ENCODE measurements at places on chromosomes 16 and 17.

DNA sequence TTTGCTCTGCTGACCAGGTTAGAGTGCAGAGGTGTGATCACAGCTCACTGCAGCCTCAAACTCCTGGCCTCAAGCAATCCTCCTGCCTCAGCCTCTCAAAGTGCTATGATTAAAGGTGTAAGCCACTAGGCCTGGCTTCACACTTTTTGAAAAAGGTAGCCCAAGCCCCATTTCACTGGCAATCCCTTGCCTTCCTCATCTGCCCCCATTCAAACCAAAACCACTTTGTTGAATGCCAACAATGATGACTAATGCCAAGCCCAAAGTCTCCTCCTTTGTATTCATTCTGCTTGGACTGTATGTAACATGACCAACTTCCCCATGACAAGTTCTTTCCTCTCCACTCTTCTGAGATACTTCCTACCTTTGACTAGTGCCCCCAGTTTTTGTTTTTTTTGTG lies 33.1 kb downstream of the N4BP1 start:
- no peak for DNase-seq

- DNase-seq, result peak; percentile 97
Measured at GRCh38 chr17:62727916-62728672, 80.0 kb downstream of the MARCHF10 start.

- peak; percentile 17 for DNase-seq
Measured at GRCh38 chr17:70158591-70158990, 10.7 kb upstream of the KCNJ2 start.

GRCh38 chr16:61929776-61930175 lies 106.5 kb downstream of the CDH8 start:
- DNase-seq, result no peak

DNA sequence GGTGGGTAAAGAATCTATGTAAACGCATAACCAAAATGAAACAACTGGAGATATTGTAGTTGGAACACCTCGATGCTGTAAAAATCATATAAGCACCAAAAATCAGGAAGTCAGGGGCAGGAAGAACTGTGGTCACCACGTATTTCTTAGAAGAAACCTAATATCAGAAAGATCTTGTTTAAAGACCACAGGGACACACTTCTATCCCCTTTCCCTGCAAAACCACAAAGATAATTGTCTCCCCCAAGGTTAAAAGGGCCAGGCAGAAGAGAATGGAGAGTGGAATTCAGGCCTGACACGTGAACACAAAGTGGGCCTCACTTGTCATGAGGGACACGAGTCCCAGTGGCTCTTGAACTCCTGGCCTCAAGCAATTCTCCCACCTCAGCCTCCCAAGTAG lies 68.1 kb downstream of the GSG1L start:
- DNase-seq, result no peak

- no peak for DNase-seq
Measured at GRCh38 chr17:22142091-22142490, 449.8 kb downstream of the KCNJ18 start.

DNA sequence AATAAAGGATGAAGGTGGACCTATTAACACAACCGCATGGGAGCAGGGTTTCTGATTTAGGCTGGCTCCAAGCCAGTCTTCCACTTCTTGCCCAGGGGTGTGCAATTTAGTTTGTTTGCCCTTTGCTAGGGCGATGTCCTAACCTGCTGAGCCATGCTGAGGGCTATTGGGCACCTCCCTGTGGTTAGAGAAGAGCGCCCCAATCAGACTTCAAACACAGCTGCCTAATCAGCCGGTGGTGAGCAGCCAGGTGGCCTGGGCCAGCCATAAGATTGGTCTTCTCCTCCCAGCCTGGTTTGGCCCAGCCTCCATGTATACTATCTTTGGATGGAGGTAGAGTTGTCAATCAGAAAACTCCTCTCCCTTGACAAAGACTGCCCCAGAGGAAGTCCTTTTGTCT lies 15.7 kb downstream of the TMEM94 start:
- DNase-seq, result peak; percentile 33

GRCh38 chr17:39949028-39949427 lies 13.8 kb upstream of the GSDMA start:
- no peak for DNase-seq

- DNase-seq, result no peak
Measured at GRCh38 chr16:53126390-53126789, 71.6 kb downstream of the CHD9 start.

GRCh38 chr16:54774768-54775167 lies 155.9 kb upstream of the IRX5 start:
- DNase-seq, result no peak

DNA sequence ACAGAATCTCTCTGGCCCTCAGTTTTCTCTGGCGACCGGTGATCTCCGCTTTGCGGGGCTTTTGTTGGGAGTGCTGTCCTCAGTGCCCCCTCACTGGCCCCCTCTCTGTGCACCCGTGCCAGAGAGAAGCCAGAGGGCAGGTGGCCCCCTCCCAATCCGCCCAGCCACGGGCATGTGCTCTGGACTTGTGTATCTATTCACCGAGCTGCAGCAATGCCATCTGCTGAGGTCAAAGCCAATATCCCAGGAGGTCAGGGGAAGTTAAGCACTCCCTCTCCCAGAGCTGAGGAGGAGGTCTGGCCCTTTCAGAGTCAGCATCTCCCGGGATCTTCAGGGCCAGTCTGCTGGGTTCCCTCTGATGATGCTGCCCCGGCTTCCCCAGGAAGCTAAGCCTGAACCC lies 5.1 kb downstream of the CACNG5 start:
- no peak for DNase-seq

- no peak for DNase-seq
Measured at GRCh38 chr17:64628641-64629040, 33.5 kb downstream of the SMURF2 start.

DNA sequence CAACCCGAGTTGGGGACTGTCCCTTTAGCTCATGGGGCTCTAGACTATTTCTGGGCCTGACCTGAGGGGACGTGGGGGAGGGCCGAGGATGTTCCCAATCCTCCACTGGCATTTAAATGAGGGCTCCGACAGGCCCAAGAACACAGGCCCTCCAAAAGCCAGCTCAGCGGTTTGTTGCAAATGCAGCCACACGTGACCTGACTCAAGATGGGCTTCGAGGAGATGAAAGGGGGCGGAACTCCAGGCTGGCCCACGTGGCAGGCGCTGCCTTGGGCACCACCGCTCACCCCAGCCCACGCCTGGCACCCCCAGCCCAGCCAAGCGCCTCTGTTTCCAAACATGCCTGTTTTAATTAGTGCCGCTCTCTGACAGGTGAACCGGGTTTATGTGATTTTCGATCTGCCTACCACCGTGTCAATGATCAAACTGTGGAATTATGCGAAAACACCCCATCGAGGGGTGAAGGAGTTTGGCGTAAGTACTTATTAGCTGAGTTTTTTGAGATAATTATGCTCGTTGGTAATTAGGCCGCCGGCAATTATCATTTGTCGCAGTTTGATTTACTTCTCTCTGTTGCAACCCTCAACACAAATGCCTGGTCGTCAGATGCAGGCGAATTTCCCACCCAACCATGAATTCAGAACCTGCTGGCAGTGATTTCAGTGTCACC lies 226.7 kb downstream of the KATNIP start:
- DNase-seq, result no peak

DNA sequence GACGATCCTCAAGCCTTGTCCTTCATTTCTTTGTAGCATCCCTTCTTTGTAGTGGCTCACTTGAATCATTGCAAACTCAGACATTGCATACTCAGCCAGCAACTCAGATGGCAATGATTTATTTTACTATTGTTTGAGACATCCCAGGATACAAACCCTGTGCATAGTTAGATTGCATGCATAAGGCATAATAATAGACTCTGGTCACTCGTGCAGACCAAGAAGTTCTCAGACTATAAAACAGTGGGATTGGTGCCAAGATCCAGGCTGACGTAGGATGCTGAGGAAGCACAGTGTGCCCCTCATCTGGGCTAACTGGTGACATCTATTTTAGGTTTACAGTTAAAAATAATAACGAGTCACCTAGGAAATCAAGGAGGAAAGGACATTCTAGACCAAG lies 142.3 kb downstream of the PMP22 start:
- no peak for DNase-seq

- DNase-seq, result no peak
Measured at GRCh38 chr17:82320140-82320840, 2.9 kb upstream of the CD7 start.

DNA sequence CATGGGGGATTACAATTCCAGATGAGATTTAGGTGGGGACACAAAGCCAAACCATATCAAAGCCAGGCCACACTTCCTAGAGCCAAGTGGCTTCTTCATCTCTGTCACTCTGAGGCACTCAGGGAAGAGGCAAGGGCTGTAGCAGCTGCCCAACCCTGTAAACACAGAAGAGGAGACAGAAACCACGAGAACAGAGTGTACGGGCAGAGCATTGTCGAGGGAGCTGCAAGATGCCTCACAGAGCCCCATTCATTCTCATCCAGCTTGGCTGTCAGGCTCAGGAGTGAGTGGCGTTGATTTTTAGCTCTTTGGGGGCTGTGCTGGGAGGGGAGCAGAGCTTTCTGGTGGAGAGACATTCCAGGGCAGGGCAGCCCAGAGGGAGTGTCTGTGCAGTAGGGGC lies 117.2 kb upstream of the SALL1 start:
- no peak for DNase-seq

GRCh38 chr16:13521356-13521755 lies 398.6 kb upstream of the ERCC4 start:
- DNase-seq, result no peak

DNA sequence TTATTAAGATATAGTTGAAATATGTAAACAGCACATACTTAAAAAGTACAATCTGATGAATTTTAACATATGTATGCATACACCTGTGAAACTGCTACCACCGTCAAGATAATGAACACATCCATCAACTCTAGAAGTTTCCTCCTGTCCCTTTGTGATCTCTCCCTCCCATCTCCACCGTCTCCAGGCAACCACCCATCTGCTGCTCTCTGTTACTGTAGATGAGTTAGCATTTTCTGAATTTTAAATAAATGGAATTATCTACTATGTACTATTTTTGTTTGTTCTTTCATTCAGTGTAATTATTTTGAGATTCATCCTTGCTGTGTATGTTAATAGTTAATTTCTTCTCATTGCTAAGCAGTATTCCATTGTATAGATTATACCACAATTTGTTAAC lies 40.2 kb upstream of the SMPD3 start:
- peak; percentile 82 for DNase-seq

- no peak for DNase-seq
Measured at GRCh38 chr16:65313936-65314626, 192.2 kb upstream of the CDH11 start.

DNA sequence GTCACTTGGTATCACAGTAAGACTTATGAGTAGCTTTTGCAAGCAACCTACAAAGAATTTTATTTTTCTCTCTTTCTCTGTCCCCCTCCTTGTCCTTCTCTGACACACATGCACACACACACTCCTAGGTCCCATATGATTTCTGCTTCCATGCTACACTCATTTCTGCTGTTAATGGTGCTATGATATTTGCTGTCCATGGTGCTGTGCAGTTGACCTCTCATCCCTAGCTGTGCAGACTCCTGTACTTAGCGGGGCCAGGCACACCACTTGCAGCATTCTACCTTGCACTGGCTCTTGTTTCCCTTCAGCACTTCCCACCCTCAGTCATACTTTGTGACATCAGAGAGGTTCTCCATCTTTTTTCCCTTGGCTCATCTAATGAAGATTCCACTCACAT lies 158.9 kb upstream of the CNTNAP4 start:
- no peak for DNase-seq

GRCh38 chr17:27579897-27580321 lies 51.1 kb upstream of the LGALS9 start:
- peak; percentile 37 for DNase-seq

GRCh38 chr17:73224663-73225305 lies 31.9 kb downstream of the COG1 start:
- DNase-seq, result no peak

- DNase-seq, result no peak
Measured at GRCh38 chr17:8384801-8385378, 1.9 kb upstream of the RPL26 start.

DNA sequence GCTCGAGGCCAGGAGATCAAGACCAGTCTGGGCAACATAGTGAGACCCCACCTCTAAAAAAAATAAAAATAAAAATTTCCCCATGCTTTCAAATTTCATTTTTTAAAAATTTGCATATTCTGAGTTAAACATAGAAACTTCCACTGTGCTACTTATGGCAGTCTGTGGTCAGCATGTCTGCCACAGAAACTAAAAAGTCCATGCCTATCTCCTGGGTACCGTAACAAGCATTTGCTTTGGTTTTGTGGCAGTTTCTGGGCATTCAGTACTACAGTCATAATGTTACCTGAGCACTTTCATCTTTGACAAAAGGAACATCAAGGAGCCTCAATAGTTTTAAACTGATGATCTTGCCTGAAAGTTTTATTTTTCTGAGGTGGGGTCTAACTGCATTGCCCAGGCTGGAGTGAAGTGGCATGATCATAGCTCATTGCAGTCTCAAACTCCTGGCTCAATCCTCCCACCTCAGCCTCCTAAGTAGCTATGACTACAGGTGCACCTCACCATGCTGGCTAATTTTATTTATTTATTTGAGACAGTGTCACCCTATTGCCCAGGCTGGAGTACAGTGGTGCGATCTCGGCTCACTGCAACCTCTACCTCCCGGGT lies 13.2 kb upstream of the ITGA2B start:
- no peak for DNase-seq

DNA sequence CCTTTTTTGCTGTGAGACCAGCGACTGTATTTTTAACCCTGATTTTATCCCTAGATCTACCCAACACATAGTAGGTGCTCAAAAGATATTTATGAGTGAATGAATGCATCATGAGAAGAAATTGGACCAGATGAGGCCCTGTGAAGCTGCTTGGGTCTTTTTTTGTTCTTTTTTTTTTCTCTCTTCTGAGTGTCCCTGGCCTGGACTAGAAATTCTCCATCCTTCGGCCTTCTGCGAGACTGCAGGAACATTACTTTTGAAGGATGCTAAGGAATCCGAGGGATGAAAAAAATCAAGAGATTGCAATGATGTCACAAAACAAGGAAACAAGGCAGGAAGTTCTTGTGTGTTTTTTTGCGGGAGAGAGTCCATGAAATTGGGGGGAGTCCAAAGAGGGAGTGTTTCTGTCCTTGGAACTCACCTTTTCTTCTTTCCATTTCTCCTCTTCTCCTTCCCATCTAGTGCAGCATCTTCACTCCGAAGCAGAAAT lies 560 bp upstream of the RUSF1 start:
- DNase-seq, result peak; percentile 33

DNA sequence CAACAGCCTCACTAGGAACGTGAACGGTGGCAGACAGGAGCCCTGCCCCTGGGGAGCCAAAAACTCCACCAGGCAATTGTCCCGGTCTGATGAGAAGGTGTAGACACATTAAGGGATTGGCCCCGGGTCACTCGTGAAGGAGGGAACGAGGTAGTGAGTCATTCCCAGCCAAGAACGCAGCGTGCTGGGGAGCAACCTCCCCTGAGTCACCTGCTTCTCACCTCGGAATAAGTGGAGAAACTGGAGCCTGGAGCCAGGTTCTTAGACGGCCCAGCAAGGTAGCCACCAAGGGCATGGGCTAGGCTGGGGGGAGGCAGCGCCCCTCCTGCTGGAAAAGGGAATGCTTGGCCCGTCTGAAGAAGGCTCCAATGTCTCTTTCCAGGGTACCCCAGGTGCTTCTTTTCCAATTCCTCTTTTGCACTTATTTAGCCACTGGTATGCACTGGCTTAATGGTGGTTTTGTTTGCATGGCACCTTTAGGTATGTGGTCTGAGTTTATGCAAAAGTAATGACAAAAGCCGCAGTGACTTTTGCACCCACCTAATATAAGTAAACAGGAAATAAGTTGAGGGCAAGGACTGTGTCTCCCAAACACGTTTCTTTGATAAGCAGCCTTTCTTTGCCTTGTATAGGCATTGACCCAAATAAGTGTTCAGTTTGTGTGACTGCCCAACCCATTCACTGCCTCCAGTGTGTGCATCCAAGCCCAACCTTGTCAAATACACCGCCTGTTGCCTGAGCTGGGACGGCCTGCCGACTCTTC lies 1.8 kb upstream of the HELZ start:
- DNase-seq, result no peak

GRCh38 chr17:43332230-43332629 lies 66.6 kb upstream of the ARL4D start:
- DNase-seq, result no peak

Data from NCI-H2171 treated with DMSO at 0.1 percent for 48 hours (cell line).